Urinary bladder (tissue), 4 donors: ENCODE measurements at places on chromosomes 12 and 14.

- DNase-seq: no peak
Measured at GRCh38 chr12:13961971-13962370, 19.4 kb downstream of the GRIN2B start.

DNA sequence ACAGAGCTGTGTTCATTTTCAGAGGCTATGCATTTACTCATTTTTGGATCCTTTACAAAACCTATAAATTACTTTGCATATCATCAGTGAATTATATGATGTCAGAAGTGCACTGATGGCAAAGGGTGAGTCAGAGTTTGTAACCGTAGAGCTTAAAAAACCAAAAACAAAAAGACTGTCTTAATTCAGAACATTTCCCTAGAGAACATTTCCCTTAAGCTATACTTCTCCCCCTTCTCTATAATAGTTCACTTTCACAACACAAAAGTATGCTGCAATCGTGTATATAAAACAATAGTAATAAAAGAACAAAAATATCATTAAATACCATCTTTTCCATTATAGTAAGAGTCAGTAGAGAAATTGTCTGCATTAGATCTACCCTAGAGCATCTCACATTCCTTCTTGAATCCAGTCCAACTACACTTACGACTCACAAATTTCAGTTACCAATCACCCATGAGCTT lies 934.9 kb downstream of the LRFN5 start:
- no peak for DNase-seq

DNA sequence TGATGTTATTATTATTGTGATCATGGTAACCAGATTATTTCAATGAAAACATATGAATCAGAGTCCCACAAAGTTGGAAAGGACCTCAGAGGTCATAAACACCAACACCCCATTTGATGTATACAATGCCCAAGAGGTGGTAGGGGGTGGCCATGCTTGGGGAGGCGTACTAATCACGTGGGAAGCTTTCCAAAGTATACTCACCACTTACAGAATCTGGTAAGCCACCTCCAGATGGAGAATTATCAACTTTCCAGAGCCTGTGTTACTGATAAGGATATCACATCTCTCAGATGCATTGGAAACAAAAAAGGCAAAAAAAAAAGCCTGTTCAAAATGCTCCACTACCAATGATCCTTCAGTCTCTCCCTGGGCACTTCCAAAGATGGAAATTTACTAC lies 8.4 kb downstream of the DAD1 start:
- DNase-seq: no peak

GRCh38 chr14:24408764-24409163 lies 10.0 kb downstream of the NYNRIN start:
- DNase-seq: no peak

GRCh38 chr14:87207756-87208155 lies 785.2 kb downstream of the GALC start:
- no peak for DNase-seq

GRCh38 chr12:81128930-81129554 lies 51.2 kb downstream of the ACSS3 start:
- DNase-seq: no peak

DNA sequence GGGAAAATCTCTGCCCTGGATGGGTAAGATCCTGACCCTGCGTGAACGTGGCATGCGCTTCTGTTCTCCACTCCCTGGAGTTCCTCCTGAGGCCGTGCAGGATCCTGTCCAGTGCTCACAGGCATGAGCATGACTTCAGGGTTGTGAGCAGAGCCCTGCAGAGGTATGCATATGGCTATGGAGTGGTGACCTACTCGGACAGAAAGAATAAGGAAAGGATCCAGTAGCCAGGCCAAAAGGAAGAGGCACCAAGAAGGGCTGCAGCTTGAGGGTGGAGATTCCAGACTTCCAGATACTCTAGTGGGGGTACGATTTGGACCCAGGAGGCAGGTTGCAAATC lies 20.8 kb upstream of the CD27 start:
- no peak for DNase-seq

GRCh38 chr12:82663893-82664292 lies 22.8 kb upstream of the TMTC2 start:
- DNase-seq: no peak

DNA sequence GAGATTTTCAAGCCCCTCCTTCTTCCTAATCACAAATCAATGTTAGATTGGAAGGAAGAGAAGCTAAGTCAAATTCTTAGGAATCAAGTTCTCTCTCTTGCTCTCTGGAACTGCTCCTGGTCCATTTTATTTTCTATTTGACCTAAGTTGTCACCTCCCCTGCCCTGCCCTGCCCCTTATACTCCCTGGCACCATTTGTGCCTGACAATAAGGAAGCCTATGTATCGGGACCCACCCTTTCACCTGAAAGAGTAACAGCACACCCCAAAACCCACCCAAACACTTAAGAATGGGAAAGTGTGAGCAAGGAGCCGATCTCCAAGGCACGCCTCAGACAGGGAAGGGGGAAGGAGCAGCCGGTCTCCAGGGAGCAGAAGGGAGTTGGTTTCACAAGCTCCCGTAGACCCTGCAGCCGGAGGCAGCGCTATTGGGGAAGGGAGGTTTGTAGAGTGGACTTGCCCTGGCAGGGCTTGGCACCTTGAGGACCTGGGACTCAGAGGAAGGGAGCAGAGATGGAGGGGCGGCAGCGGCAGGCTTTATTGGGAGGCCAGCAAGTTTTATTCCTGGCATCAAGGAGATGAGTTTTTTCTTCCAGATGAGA lies 1.6 kb downstream of the LRRC74A start:
- DNase-seq: no peak

GRCh38 chr14:53929871-53930715 lies 26.5 kb downstream of the BMP4 start:
- no peak for DNase-seq

DNA sequence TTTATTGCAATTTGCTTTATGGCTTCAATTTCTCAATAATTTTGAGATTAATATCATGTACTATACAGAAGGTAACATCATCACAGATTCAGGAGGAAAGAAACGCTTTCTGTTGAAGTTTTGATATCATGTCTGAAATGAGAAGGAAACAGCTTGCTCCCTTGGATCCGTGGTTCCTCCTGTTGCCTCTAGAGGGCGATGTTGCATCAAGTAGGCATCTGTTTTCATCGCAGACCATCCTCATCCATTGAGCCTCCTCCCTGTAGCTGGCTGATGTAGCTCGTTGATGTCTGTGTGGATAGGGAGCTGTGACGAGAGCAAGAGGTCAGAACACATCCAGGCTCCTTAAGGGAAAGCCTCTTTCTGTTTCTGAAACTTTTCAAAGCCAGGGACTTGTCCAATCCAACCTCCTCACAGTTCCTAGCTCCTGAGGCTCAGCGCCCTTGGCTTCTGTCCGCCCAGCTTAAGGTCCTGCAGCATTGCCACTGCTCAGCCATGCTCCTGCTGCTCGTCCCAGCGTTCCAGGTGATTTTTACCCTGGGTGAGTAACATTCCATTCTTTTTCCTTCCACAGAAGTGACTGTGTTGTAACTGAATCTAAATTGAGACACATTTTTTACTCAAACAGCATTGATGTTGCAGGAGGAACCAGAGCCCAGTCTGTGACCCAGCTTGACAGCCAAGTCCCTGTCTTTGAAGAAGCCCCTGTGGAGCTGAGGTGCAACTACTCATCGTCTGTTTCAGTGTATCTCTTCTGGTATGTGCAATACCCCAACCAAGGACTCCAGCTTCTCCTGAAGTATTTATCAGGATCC lies 304.8 kb upstream of the OR4E1 start:
- DNase-seq: no peak

- DNase-seq: no peak
Measured at GRCh38 chr12:1680804-1681492, 9.9 kb upstream of the ADIPOR2 start.

DNA sequence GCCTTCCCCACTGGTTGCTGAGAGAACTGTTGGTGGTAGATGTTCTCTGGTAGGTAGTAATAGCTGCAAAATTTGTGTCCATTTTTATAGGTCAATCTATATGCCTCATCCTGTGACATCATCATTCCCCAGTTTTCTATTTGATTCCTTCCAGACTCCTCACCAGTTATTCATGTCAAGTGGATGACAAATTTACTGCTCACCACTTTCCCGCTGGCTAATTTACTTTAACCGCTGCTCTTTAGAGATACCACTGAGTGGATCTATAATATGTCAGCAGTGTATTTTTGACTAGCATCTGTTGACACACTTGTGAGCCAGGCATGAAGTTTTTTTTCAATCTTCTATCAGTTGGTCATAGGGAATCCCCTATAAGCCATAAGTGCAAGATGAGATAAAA lies 24.6 kb downstream of the GPR65 start:
- DNase-seq: no peak

GRCh38 chr12:118430516-118430915 lies 54.2 kb downstream of the SUDS3 start:
- DNase-seq: no peak

GRCh38 chr12:78441737-78442453 lies 422.7 kb upstream of the SYT1 start:
- no peak for DNase-seq

DNA sequence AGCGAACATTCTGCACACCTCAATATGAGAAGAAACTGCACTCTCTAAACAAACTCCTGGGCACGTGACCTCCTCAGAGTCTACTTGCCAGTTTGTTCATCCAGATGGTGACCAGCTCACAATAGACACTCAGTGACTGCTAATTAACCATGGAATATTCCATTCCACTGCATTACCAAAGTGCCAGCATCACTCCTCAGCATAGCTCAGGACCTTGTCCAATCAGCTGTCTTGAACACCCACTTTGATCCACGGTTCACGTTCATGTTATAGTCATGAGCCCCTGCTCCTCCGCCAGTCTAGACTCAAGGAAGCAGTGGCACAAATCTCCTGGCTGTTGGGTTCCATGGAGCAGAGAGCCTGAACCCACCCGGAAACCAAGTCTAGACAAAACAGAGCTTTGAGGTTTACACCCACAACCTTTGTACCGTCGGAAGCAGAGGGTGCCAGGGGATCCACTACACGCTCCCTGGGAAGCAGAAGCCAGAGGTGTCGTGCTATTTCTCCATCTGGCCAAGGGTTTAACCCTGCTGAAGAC lies 285.3 kb downstream of the ZFP36L1 start:
- no peak for DNase-seq

- DNase-seq: no peak
Measured at GRCh38 chr14:29892327-29892726, 35.3 kb downstream of the PRKD1 start.

- DNase-seq: no peak
Measured at GRCh38 chr14:69753860-69754259, 13.1 kb upstream of the SRSF5 start.

GRCh38 chr14:38775986-38776385 lies 327.0 kb downstream of the SEC23A start:
- DNase-seq: no peak

DNA sequence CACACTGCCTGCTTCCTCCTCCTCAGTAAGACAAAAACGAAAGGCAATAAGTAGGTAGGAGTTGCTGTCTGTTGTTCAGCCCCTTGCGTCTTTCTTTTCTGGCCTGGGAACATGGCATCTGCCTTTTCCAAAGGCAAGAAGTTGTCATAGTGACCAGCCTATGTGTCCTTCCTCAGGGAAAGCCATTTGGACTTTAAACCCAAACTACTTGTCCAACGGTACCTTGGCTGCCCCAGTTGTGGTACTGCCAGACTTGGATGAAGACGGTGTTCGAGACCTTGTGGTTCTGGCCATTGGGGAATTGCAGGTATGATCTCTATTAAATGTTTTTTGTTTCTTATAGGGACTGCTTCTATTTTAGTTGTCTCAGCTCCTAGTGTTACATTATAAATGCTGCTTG lies 18.5 kb downstream of the FAM234B start:
- DNase-seq: no peak

DNA sequence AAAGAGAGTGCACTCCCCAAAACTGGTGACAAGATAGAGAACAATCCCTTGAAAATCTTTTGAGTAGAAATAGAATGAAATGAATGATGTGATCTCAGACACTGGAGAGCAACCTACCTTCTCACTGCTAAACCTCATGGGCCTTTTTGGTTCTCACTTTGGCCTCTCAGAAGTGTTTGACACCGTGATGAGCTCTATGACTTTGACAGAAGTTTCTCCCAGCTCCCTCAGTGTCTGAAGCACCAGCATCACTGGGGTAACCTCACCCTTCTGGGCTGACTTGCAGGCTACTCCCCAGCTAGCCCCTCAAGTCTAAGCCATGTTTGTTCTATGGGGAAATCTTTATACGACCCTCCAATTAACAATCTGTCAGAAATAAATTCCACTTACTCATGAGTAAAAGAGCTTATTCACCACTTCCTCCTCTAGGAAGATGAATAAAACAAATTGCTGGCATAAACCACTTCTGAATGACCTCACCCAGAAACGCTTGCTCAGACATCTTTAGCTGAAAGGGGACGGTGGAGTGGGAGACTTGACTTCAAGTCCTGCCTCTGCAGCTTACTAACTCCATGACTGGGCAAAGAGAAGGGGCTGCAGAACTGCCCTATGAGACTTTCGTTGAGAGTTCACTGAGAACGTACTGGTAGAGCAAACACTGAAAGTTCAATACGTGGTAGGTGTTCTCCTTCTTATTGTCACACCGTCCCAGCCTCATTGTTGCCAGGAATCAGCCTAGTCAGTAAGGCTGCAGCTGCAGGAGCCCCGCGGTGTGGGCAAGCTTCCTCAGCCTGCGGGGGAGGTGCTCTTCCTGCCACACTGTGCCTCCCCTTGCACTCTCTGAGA lies 46.5 kb downstream of the ST8SIA1 start:
- no peak for DNase-seq

GRCh38 chr14:87171141-87171540 lies 821.8 kb downstream of the GALC start:
- DNase-seq: no peak

DNA sequence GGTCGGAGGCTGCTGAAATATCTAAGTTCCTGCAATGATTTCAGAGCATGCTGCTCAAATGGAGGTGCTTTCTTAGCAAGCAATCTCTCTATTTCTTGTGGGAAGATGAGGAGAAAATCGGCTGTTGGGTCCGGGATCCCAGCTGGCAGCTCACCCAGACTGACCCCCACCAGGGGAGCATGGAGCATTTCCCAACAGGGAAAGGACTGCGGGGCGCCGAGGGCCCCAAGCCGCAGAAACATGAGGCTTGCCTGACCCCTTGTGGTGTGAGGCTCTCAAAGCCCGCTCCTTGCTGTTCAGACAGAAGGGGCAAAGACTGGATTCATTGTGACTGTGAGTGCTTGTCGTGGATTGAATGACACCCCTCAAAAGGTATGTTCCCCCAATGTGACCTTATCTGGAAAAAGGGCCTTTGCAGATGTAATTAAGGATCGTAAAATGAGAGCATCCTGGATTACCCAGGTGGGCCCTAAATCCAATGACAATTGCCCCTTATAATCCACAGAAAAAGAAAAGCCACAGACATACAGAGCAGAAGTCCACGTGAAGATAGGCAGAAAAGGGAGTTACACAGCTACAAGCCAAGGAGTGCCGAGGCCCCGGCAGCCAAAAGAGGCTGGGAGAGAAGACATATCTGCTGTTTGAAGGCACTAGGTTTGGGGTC lies 116.3 kb upstream of the VASH1 start:
- no peak for DNase-seq

DNA sequence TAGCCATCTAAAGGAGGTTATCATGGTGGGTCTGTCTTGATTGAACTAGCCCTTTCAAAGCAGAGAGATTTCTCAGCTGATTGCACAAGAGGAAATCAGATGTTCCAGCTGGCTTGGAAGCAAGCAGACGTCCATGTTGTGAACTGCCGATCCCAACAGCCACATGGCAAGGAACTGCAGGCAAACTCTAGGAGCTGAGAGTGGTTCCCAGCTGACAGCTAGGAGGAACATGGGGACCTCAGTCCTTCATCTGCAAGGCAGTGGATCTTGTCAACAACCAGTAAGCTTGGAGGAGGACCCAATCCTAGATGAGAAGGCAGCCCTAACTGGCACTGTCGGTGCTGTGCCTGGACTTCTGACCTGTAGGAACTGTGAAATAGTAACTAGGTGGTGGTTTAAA lies 7.7 kb downstream of the ACVR1B start:
- DNase-seq: no peak
